Colonic mucosa (tissue), 4 donors: ENCODE measurements at places on chromosomes 3 and 15. TPM values are rescaled to one million over a fixed set of nuclear protein-coding genes. Genes with fewer than 3 reads are reported as not detected.

The TP63 gene
- total RNA-seq, result not detected

The MUSTN1 gene
- total RNA-seq, result 1.5 TPM

The SERINC4 gene
- total RNA-seq, result 0.21 TPM

The STRC gene
- 0.74 TPM for total RNA-seq

The SCAMP2 gene
- total RNA-seq, result 204 TPM

The TMEM87A gene
- 115 TPM for total RNA-seq

The GOLGA8S gene
- not detected for total RNA-seq

The SPATA12 gene
- not detected for total RNA-seq

The CAPN7 gene
- 33.9 TPM for total RNA-seq

The MESP1 gene
- total RNA-seq, result 11.1 TPM

The ZNF662 gene
- 5.5 TPM for total RNA-seq

The GABRG3 gene
- not detected for total RNA-seq

The TM4SF1 gene
- total RNA-seq, result 30.8 TPM

The ITGB5 gene
- total RNA-seq, result 74.4 TPM

The CHRM5 gene
- total RNA-seq, result not detected
